ENCODE measurements at places on chromosomes 7 and 10.

DNA sequence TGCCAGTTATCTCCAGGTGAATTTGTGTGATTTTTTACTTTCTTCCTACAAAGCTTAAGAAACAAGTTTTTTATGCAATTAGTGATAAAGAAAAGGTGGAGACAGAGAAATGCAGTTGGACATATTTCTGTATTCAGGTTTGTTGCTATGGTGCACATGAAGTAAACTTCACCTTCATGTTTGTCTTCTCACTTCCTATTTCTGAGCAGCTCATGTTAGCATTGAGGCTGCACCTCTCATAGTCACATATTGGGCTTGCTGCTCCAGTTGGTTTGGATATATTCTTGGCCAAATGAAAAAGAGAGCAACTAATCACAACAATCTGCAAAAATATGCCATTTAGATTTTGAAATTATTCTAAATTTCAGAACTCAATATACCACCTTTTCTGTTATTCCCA, 475.6 kb upstream of the ZWINT start:
- DNase-seq, result no peak

GRCh38 chr7:105278973-105279687, 109.6 kb downstream of the SRPK2 start:
- no peak for DNase-seq

DNA sequence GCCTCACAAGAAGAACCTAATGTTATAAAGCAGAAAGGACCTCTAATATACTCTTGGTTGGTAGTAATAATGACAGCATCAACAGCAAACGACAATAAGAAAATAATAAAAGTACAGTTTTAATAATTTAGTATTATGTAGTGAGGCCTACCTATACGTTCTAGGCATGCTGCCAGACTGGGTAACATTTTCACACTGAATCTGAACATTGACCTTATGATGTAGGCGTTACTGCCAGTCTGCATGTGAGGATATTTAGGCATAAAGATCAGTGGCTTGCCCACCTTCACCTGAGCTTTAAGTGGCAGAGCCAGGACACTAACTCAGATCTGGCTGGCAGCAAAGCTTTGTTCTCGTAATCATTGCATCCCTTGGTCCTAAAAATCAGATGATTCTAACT, 2.5 kb downstream of the FGL2 start:
- DNase-seq, result no peak

- no peak for DNase-seq
Observed at GRCh38 chr7:2911466-2911865, 67.4 kb upstream of the GNA12 start.

DNA sequence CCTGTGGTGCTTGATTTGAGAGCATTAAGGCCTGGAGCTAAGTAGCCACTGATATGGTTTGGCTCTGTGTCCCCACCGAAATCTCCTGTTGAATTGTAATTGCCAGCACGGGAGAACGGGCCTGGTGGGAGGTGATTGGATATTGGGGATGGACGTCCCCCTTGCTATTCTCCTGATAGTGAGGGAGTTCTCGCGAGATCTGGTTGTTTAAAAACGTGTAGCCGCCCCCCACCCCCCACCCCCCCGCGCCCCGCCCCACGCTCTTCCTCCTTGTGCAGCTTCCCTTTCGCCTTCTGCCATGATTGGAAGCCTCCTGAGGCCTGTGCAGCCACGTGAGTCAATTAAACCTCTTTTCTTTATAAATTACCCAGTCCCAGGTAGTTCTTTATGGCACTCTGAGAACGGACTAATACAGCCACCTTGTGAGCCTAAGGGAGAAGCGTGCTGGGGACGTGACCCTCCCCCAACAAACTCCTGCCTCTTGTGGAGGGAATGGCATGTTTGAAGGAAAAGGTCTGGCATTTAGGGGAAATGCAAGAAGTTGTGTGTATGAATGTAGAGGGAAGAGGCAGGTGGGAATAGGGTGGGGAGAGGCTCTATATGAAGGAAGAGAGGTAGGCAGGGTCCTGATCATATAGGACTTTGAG, 118.0 kb upstream of the KMT2C start:
- DNase-seq, result no peak

DNA sequence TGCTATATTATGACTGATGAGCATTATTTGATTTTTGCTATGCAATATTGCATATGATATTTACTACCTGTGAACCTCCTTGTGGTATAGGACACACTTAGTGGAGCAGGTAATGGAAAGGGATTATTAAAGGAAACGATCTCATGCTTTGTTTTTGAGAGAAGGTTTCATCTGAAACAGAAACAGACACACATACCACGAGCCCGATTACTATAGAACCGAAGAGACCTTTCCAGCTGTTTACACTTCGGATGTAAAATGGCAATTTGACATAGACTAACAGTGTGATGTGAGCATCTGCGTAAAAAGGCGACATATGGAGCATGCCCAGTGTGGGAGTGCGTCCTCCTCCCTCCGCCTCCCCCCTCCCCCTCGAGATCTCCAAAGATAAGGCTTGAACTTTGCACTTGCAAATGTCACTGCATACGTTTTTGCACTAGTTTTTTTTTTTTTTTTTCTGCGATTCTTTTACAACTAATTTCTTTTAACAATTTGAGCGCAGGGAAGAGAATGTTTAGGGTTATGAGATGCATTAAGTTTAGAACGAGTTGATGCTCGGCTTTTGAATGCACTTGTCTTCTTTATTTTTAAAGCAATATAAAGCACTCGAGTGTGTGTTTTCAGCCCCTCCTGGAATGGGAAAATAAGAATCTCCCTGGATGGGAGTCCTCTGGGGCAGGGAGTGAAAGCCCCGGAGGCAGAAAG, 251.0 kb downstream of the NSUN6 start:
- no peak for DNase-seq

- no peak for DNase-seq
Observed at GRCh38 chr10:69865450-69865849, 63.7 kb downstream of the COL13A1 start.

GRCh38 chr7:137636376-137636775, 210.4 kb downstream of the DGKI start:
- no peak for DNase-seq
